ENCODE measurements at places on chromosomes 13 and 19.

- DNase-seq = no peak
These were observed 2.8 kb upstream of the PSPN start for GRCh38 chr19:6378486-6378885.

- peak; percentile 1 for DNase-seq
These were observed 52.0 kb downstream of the DIAPH3 start for GRCh38 chr13:60111691-60112090.

- no peak for DNase-seq
These were observed 201.6 kb downstream of the MTUS2 start for GRCh38 chr13:29021717-29022116.

GRCh38 chr13:98983182-98983581, 5.3 kb upstream of the DOCK9 start:
- DNase-seq = no peak

GRCh38 chr13:35865341-35866240, 265.6 kb downstream of the DCLK1 start:
- DNase-seq = no peak

DNA sequence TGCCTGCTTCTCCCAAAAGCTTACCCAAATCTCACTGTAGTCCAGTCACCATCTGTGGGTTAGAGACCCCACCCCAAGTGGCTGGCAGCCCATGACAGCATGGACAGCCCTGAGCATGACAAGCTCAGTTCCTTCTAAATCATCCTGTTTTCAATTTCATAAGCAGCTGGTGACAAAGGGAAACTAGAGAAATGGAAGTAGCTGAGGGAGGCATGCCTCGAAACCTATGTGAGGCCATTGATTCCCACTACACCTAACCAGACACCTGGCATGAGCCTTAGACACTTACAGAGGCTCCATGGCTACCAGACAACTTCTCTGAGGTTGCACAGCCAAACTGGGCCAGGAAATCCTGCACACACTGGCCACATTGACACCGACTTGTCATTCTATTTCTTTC, 56.2 kb downstream of the ABCC4 start:
- no peak for DNase-seq

DNA sequence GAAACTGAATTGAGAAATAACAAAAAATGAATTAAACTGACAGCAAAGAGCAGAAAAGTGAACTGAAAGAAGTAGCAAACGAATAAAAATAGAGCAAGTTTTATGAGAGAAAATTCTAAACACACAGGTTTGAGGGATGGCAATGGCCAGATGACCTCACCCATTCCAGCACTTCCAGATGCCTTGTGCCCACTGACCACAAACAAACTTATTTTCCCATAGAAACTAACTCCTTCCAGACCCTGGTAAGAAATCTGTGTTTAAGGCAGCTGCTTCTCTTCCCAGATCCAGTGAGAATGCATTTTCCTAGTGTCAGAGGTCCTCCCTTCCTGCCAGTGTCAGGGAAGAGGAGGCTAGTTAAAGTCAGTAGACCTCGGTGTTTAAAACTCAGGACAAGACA, 51.7 kb downstream of the RXFP2 start:
- DNase-seq = no peak

DNA sequence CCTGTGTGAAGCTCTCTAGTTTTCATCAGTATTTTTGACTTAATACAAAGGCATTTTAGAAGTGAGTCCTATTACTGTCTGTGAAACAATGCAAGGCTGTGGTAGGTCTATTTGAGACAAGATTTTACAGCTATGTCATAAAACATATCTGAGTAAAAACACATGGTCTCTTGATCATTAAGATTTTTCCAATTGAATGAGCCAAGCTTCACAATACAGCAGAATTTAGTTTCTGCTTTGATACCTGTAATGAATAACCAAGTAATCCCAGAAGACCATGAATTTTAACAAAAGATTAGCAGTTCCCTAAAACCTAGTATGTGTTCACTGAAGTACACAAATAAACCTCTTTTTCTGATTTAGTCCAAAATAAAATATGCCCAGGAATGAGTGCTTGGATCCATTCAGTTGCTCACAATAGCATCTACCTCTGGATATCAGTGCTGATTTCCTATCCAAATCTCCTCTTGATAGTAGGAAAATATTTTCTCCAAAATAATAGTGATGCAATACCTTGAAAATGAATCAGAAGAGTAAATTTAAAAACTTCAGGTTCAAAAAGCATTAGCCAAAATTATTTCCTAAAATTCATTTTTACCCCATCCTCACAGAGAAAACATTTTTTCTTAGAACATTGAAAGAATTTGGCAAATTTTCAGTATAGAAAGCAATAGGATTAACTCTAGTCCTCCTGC, 533.5 kb upstream of the SGCG start:
- DNase-seq = no peak

- no peak for DNase-seq
These were observed 1248.8 kb upstream of the SLC10A2 start for GRCh38 chr13:104314926-104315535.
